ENCODE measurements at places on chromosomes 7 and 10.

DNA sequence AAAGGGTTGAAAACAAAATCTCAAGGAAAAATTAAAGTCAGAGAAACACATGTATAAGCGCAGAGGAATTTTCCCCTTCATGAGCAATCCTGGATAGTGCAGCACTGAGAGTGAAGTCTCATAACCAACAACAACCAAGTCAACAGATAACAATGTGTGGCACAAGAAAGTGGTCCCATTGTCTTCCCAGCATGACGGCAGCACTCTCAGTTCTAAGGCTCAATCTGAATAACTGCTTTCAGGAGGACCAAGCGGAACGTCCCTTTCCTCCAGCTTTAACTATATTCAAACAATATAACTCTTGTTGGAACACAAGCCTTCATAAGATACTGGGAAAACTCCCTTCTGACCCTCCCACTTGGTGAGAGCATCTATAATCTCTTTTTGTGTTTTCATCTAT, 137.9 kb downstream of the RAPGEF5 start:
- DNase-seq = no peak

DNA sequence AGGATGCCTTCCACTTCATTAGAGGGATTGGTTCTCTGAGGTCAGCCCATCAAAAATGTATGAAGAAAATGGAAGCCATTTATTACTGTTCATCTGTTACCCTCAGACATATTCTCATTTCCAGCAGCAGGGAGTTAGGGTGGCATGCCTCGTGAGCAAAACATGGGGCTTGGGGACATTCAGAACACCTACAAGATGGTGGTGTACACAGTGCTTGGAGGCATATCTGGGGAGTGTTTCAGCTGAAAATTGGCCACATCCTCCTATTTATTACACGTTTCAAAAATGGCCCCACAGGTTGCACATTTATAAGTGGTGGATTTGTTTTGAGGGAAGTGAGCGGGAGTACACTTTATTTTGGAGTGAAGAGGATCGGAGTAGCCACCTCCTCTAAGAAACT, 93.4 kb downstream of the SPAG6 start:
- DNase-seq = no peak

DNA sequence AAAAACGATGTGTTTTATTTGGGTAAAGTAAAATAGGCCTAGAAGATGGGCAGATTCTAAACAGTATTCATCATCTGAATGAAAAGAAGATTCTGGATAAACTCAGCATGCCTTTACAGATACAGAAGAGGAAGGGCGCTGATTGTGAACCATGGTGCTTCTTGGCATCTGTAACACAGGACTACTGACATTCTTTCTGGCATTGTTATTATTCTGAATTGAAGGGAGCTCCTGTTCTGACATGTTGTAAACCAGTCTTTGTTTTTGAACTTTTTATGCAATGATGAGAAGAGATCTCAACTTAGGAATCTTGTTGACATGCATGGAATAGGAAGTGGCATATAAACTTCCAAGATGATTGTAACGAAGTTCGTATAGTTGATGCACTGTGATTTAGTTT, 13.5 kb downstream of the RPA3 start:
- no peak for DNase-seq

DNA sequence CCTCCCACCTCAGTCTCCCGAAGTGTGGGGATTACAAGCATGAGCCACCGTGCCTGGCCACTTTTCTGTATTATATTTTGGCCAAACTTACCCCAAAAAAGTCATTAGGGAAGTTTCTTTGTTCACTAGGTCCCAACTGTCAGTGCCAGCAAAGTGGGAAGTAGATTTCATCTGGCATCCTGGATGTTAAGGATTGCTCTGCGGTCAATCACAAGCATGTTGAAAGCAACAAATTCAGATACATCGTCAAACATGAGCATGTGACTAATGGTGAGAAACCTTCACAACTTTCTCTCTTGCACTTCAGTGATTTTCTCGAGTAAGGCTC, 14.3 kb upstream of the LRRC17 start:
- DNase-seq = no peak

DNA sequence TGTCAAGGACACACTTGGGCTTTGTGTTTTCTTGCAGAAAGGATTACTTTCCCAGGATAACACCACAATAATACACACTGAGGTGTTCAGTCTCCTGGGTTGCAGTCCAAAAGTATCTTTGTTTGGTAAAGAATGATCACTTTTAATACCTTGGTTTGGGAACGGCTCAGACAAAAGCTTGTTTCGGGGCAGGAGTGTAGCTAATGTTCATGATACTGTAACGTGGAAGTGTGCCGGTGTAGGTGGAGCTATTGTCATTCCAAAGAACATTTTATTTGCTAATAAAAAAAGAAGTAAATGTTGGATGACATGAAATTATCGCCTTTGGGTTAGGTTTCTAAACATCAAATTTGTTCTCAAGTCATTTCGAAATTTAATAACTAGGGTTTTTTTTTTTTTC, 1.2 kb downstream of the EIF4H start:
- DNase-seq = no peak

DNA sequence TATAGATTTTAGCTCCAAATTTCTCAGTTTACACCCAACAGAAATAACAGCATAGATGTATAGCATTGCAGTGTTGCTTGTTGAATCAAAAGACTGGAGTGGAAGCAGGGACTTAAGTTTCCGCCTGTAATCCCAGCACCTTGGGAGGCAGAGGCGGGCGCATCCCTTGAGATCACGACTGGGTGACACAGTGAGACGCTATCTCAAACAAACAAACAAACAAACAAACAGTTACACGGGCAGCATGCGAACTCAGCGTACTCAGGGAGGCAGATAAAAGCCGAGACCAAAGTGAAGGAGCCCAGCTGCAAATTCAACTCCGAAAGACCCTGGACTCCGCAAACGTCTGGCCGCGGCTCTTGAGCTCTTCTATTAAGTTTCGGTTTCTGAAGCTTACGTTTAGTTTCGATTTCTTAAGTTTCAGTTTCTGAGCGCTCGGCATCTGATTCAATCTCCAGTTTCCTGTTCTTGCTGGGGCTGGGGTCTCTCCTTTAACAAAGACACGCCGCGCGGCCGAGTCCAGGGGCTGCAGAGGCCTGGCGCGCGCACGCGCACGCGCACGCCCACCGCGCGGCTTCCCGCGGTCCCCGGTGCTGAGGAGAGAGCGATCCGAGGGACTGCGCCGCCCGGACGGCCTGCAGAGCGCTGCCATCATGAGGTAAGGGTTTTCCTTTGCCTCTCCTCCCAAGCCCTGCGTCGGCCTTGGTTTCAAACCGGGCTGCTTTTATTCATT, at the start of gene IFIT5:
TSS of gene IFIT5 (plus strand) at position 423 of the 733 bp plus-strand sequence. CDS start at position 654, 231 bp downstream.
- DNase-seq = peak; percentile 87

- DNase-seq = no peak
These were observed 272.7 kb downstream of the TWIST1 start for GRCh38 chr7:18844735-18845134.

DNA sequence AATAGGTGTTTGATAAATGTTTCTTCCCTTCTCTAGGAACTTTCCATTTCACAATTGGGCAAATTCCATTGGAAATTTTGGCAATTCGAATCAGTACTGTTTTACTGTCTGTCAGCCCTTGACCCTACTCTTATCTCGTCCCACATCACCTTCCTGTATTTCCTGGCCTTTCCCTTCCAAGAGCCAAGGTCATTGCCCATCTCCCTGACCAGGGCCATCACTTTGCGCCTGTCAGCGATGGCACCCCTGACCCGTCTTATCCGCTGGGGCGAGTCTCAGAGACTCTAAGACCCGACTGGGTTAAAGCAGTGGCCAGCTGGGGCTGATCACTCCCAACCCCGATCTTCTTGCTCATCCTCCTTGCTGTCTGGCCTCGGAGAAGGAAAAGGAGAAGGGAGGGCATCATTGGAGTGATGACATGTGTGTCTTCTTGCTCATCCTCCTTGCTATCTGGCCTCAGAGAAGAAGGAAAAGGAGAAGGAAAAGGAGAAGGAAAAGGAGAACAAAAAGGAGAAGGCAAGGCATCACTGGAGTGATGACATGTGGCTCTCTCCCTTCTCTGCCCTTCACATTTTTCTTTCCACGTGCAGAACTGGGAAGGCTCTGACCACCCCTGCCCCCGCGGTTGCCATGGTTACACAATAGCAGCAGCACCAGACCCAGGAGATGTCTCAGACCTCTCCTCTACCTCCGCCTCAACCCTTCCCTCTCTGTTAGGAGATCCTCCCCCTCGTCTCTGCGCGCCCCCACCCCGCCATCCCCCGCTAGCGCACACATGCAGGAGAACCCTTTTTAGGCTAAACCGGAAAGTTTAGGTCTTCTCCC, 2.0 kb downstream of the SEMA3D start:
- DNase-seq = peak; percentile 55

DNA sequence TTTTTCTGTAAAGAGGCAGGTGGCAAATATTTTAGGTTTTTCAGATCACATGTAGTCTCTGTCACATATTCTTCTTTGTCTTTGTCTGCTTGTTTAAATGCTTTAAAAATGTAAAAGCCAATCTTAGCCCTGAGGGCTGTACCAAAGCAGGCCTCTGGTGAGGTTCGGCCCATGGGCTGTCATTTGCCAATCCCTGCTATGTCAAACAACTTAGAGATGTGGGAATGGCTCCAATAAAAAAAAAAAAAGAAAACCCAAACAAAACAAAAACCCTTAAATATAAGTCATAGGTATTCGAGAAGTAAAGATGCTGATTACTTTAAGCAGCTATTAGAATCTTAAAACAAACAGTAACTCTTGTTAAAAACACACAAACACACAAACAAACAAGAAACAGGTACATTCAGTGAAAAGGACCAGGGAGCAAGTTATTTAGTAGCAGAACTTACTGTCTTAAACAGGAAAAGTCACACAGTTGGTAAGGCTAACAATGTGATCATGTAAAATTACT, 61.4 kb upstream of the NAMPT start:
- no peak for DNase-seq

DNA sequence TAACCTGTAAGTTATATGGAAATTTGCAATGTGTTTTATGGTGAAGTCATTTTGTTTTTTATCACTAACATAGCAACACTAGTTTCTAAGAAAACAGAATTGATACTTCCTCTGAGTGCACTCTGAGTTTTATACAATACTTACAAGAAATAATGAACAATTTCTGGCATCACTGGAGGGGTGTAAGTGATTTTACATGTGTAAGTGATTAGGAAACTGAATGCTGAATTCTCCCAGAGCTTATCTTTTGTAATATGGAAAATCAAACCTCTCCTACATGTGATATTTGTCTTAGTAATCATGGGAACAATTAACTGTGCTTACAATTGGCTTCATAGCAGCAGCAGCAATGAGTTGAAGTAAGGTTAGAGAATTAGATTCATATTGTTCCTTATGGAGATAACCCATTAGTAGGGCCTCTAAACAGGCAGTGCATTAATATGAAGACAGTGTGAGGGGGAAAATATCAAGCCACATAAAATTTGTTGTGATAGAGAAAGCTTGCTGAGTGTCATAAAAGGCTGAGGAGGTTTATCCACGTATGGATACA, 37.4 kb downstream of the SEMA3C start:
- DNase-seq = no peak

GRCh38 chr7:105816954-105817615, 59.3 kb downstream of the ATXN7L1 start:
- DNase-seq = no peak

DNA sequence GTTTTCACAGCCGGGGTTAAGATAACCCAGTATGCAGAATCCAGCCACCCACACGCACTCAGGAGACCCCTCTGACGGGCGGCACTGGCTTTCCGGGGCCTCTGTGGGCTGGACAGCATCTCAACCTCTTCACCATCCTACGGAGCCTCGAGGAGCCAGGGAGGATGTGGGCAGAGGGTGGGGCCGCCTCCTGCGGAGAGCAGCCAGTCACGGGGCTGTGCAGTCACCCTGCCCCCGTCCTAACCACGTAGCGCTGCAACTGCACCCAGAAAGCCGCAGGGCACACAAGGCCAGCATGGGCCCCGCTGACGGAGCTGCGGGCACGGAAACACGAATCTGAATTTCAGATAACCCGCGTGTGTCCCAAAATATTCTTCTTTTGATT, 270.3 kb downstream of the ELFN1 start:
- DNase-seq = no peak

DNA sequence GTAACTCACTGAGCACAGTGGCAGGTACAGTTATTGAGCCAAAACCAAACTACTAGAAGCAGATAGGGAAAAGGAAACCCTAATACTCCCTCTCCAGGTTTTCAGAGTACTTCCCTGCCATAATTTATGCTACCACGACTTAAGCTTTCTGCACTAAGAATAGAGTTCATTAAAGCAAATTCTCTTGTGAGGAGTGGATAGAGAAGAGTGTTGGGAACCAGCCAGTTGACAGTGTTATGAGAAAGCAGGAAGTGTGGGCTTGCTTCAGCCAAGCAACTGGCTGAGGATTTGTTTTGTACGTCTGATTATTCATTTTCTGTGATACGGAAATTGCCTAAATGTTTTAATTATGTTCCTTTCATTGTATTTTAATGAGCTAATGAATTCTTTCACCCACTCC, 280.5 kb downstream of the KIF20B start:
- DNase-seq = no peak

GRCh38 chr10:21078410-21079329, 181.6 kb upstream of the NEBL start:
- DNase-seq = peak; percentile 73

GRCh38 chr7:36214608-36215456, 61.8 kb downstream of the EEPD1 start:
- DNase-seq = peak; percentile 42

DNA sequence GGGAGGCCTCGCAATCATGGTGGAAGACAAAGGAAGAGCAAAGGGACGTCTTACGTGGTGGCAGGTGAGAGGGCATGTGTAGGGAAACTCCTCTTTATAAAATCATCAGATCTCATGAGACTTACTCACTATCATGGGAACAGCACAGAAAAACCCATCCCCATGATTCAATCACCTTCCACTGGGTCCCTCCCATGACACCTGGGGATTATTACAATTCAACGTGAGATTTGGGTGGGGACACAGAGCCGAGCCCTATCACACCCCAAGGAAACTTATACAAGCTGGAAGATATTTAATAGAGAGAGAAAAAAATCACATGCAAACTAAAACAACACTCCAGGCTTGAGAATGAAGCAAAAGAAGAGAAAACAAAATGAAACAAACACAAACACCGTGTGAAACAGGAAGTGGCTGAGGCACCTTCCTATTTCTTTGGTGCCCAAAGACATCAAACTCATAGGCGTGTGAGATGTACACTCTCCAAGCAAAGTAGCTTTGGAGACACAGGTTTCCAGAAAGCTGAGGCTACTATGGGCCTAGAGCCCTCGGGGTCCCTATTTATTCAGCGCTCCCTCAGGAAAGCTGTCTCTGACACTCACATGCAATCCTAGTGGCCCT, 97.2 kb downstream of the PRKCQ start:
- DNase-seq = no peak

DNA sequence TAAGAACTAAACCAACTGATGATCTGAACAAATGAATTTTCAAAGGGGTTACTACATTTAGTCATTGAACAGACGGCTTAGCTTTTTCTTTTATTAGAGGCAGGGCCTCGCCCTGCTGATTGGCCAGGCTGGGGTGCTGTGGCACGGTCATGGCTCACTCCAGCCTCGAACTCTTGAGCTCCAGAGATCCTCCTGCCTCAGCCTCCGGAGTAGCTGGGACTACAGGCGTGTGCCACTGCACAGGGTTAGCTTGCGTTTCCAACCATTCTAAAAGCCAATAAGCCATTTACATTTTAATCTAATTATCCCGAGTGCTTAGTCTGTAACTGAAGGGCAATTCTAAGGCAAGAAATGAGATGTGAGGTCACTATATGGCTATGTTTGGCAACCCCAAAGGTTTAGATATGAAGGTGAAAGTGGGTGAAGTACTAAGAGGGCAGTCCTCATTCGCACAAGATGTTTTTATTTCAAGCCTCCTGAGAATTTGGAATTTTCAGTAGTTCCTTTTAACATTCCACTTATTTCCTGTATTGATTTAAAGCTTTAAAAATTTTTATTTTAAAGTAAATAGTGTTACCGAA, 1.6 kb upstream of the CDK13 start:
- no peak for DNase-seq

GRCh38 chr7:106082087-106082854, 29.8 kb downstream of the SYPL1 start:
- no peak for DNase-seq

All from iPS-NIHi11 (cell line).